ENCODE measurements at places on chromosomes 5 and 9.

GRCh38 chr5:171647904-171648260 is 137.7 kb upstream of the SMIM23 start:
- DNase-seq, result no peak

GRCh38 chr9:124574534-124575375 is 67.6 kb upstream of the NR5A1 start:
- DNase-seq, result no peak

DNA sequence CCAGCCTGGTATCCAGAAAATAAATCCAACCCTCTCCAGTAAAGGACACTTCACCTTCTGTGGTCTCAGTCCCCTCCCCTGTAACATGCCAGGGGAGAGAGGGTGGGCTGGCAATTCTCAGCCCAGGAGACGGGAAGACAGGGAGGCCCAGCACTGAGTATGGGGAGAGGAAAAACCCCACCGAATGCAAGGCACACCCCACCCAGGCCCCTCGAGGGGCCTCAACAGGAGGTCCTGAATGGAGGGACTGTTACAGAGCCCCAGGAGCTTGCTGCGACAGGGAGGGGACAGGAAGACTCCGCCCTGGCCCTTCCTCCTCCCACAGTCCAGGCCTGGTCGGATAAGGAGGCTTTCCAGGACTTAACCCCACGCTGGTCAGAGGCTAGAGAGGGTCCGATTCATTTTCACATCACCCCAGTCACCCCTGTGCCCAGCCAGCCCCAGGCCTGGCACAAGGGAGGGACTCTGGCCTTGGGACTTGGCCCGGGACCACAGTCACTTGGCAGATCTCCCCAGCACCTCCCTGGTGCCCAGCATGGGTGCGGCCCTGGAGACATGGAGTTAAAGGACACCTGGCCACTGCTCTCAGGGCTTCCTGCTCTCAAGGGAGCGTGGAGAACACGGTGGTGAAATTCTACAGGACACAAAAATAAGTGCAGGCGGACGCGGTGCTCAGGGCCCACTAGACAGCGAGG is 44.9 kb upstream of the STXBP1 start:
- DNase-seq, result peak; percentile 42

DNA sequence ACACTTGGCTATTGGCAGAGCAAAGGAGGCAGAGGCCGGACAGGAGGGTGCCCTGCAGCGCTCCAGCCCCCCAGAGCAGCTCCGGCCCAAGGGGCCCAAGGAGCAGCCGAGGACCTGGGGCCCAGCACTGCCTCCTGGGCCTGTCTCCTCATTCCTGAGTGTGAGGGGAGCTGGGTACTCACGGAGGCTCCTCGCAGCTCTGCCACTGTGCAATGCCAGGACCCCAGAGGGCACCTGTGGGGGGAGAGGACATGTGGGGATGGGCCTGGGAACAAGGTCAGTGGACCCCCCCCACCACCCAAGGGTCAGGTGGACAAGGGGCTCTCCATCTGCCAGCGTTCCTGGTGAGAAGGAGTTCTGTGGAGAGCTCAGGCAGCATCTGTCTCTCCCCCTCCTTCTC is 192.6 kb upstream of the PPP1R26 start:
- DNase-seq, result no peak
